ENCODE measurements at places on chromosomes 11 and 22. TPM values are rescaled to one million over a fixed set of nuclear protein-coding genes. Genes with fewer than 3 reads are reported as not detected.

RAC2 gene
- not detected for polyA plus RNA-seq

ANGPTL5 gene
- polyA plus RNA-seq = 0.42 TPM

APOBEC3G gene
- polyA plus RNA-seq = not detected

C22orf23 gene
- polyA plus RNA-seq = 4.0 TPM

MUC5AC gene
- not detected for polyA plus RNA-seq

TESMIN gene
- 2.4 TPM for polyA plus RNA-seq

OR51B4 gene
- not detected for polyA plus RNA-seq

CD3D gene
- polyA plus RNA-seq = not detected

HBE1 gene
- not detected for polyA plus RNA-seq

SYCE3 gene
- 43.1 TPM for polyA plus RNA-seq

BANF1 gene
- polyA plus RNA-seq = 356 TPM

GGTLC3 gene
- polyA plus RNA-seq = not detected

PLET1 gene
- not detected for polyA plus RNA-seq

SCARF2 gene
- polyA plus RNA-seq = not detected

APOL6 gene
- 1.3 TPM for polyA plus RNA-seq

DNAJB13 gene
- not detected for polyA plus RNA-seq

OLFML1 gene
- 1.5 TPM for polyA plus RNA-seq

OR5T3 gene
- not detected for polyA plus RNA-seq

RASD2 gene
- polyA plus RNA-seq = not detected

BTBD18 gene
- polyA plus RNA-seq = not detected

BUD13 gene
- 0.79 TPM for polyA plus RNA-seq

MS4A15 gene
- not detected for polyA plus RNA-seq

CHADL gene
- 0.28 TPM for polyA plus RNA-seq

LRRC74B gene
- not detected for polyA plus RNA-seq

GRAP2 gene
- polyA plus RNA-seq = not detected

ART5 gene
- not detected for polyA plus RNA-seq

IFITM10 gene
- polyA plus RNA-seq = not detected

VWA5A gene
- polyA plus RNA-seq = 0.64 TPM

KREMEN1 gene
- 0.73 TPM for polyA plus RNA-seq

SEZ6L gene
- polyA plus RNA-seq = 319 TPM

OTOG gene
- polyA plus RNA-seq = not detected

BEST1 gene
- polyA plus RNA-seq = not detected

KRTAP5-6 gene
- not detected for polyA plus RNA-seq

CARD18 gene
- polyA plus RNA-seq = 0.46 TPM

OR2D2 gene
- not detected for polyA plus RNA-seq

OR51E2 gene
- not detected for polyA plus RNA-seq

Data from Purkinje cell (primary cell).